ENCODE measurements at places on chromosomes 3 and 15.

DNA sequence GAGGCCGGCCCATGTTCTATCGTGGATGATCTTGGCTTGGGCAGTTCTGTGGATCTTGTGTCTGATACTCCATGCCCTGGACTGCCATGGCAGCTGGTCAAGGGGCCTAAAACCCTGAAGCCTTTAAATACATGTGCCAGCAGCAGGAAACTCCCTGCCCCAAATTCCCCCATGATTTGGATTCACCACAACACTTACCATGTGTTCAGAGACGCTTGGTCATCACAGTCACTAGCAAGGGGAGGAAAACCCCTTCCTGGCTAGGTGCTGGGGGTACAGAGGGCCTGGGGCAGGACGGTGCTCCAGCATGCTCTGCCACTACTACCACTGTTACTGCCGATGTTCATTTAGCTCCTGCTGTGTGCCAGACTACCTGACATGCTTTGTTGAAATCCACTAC lies 94.4 kb downstream of the DNAJB8 start:
- DNase-seq: no peak

GRCh38 chr3:66383998-66384745 lies 116.7 kb downstream of the LRIG1 start:
- DNase-seq: no peak

DNA sequence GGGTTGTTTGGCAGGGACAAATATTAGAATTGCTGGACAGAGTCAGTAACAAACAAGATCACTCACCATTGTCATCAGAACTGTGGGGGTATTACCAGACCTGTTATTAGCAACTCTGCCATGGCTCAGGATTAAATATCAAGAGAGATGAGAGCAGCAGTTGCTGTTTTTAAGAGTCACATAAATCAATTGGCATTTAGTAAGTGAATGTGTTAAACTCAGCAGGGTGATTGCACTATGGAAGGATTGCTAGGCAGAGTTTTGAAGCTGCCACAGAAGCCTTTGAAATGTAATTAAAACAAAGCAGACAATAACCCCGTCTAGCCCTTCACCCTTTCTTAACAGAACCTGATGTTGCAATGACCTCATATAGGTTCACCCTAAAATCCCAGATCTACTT lies 238.8 kb downstream of the GAP43 start:
- DNase-seq: no peak

DNA sequence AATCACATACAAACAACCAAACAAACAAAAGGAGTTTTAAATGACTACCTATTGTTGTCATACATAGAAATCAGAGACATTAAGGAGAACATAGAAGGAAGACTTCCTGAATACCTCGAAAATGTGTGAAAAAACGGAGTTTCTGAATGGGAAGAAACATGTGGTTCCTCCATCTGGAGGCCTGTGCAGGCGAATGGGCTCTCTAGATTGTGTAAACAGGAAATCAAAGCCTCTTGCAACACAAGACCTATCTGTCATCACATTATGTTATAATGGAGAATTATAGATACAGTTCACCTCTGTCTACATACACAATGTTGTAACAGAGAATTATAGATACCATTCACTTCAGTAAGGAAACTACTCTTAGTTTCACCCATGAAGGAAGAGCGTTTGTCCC lies 44.1 kb downstream of the RUBCN start:
- DNase-seq: no peak

- DNase-seq: no peak
Measured at GRCh38 chr3:193776626-193777358, 183.8 kb downstream of the OPA1 start.

- no peak for DNase-seq
Measured at GRCh38 chr15:43941071-43941470, 114.3 kb downstream of the WDR76 start.

DNA sequence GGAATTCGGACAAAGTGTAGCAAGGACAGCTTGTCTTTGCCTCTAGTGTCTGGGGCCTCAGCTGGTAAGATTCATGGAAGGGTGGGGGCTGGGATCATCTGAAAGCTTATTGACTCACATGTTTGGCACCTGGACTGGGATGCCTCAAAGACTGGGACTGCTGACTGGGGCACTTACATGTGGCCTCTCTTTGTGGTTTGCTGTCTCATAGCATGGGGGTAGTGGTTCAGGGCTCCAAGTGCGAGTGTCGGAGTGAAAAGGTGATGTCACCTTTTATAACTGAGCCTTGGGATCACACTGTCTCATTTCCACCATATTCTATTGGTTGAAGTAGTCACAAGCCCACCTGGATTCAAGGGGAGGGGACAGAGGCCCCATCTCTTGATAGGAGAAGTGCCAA lies 6.8 kb downstream of the MFSD1 start:
- peak; percentile 30 for DNase-seq

GRCh38 chr3:150771600-150771999 lies 8.6 kb upstream of the SIAH2 start:
- DNase-seq: no peak

DNA sequence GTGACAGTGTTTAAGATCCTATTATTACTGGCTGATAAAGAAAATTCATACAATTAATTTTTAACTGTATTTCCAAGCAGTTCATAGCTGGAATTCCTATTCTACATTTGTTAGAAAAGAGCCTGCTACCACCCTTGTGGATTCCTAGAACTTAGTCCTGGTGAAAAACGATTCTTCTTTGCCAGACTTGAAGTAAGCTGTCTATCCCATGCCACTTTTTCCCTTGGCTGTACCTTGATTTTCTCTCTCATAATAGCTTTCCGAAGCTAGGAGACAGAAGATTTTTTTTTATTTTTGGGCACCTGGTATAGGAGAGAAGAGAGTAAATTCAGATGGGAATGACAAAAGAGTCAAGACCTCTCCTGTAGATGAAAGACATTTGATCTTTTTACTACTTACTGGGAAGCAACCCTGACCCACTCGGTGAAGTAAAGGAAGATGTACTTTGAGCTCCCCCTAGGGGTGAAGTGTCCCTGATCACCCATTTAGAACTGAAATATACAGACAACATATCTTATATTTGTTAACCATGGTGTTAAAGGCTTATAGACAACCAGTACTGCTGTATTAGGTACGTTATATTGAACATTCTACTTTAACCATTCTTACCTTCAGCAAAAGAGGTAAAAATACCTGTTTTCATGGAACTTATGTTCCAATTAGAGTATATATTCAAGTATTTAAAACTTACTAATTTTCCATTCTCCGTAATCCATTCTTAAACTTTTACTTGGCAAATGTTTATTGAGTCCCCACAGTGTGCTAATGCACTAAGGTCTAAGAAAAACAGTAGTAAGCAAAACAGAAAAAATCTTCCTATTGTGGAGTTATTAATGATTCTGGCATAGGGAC lies 36.2 kb upstream of the C3orf38 start:
- peak; percentile 39 for DNase-seq

DNA sequence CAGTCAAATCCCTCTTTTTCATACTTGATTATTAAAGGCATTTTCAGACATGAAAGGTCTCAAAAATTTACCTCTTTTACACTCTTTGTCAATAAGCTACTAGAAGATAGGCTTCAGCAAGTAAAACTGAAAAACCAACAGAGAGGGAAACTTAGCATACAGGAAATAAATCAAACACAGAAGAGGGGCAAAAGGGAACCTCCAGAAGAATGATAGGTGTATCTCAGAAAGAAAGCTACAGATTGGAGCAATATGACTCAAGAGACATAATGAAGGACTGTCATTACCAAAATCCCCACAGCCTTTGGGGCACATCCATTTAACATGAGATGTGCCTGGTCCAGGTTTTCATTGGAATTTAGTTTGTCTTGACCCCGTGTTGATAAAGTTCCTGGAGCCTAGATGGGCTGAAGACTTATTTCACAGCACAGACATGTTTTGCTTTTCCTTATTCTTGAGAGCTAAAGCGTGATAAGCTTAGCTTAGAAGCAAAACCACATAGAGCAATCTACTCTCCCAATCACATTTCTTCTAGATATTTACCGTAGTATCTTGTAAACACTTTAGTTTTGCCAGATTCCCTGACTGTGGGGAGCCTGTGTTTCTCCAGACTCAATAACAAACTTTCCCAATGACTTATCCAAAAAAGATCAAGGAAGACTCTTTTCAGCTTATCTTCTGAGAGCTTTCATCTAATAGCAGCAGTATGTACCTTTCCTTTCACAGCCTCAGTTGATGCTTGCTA lies 11.7 kb downstream of the LRRFIP2 start:
- no peak for DNase-seq

DNA sequence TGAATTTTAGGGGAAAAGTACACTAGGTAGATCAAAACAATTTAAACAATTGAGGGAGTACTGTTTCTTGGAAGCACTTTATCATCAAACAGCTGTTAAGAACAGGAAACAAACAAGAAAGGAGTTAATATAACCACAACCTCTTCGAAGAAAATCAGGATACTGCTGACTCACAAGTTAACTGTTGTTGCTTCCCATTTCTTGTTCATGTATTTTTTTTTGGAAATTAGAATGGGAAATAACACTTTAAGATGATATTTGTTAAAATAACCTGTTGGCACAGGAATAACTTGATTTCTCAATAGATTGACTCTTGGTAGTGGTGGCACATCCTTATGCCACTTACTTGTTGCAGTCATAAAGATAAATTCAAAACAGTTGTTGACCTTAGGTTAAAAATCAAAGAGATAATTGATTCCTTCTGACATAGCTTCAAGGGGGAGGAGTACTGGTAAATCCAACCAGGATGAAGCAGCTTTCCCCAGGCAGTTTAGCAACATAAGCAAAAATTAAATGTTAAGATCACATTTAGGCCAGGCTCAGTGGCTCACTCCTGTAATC lies 3.3 kb downstream of the BNIP2 start:
- DNase-seq: no peak

GRCh38 chr3:95343767-95344166 lies 1280.9 kb downstream of the NSUN3 start:
- no peak for DNase-seq

DNA sequence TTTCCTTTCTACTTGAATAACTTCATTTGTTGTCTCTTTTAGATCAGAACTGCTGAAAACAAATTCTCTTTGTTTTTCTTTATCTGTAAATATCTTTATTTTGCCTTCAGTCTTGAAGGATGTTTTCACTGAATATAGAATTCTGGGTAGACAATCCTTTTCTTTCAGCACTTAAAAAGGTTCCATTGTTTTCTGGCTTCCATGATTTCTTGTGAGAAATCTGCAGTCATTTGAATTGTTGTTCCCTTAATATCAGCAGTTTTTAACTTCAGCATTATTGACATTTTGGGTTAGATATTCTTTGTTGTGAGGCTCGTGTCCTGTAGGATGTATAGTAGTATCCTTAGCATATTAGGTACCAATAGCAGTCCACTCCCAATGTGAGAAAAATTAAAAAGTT lies 65.8 kb downstream of the SV2B start:
- DNase-seq: no peak

- DNase-seq: no peak
Measured at GRCh38 chr15:44529864-44530604, 6.9 kb upstream of the EIF3J start.

DNA sequence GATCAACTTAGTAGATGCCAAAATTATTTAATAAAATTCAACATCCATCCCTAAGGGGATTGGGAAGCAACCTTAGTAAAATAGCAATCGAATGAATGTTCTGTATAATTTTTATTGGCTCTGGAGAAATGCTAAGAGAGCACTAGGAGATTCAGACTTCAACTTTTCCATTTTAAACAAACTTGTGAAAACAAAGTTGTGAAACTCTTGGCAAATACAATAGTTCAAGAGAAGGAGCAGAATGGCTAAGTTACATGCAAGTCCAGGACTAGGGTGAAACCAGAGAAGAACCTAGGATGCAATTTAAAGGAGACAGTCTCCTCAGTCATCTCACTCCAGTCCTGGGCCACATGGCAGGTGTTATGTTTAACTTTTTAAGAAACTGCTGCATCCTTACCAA lies 16.7 kb upstream of the ZNF280D start:
- no peak for DNase-seq

GRCh38 chr15:95988574-95988887 lies 342.0 kb upstream of the NR2F2 start:
- no peak for DNase-seq

GRCh38 chr3:43948013-43948412 lies 257.3 kb downstream of the ABHD5 start:
- no peak for DNase-seq

DNA sequence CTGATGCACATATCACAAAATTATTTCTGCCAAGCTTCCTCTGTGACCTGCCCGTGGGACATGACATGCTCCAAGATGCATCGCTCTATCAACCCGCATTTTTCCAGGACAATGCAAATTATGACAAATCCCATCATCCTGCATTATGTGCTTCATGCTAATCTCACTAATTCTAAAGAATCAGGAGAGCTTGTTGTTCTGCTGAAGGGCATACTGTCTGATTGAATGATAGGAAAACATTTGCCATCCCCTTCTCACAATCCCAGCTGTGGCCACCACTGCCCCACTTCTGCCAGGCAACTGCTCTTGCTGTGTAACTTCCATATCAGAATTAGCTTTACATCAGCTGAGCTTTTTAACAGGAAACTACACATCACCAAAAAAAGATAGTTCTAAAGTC lies 203.5 kb upstream of the NANOGP8 start:
- no peak for DNase-seq

DNA sequence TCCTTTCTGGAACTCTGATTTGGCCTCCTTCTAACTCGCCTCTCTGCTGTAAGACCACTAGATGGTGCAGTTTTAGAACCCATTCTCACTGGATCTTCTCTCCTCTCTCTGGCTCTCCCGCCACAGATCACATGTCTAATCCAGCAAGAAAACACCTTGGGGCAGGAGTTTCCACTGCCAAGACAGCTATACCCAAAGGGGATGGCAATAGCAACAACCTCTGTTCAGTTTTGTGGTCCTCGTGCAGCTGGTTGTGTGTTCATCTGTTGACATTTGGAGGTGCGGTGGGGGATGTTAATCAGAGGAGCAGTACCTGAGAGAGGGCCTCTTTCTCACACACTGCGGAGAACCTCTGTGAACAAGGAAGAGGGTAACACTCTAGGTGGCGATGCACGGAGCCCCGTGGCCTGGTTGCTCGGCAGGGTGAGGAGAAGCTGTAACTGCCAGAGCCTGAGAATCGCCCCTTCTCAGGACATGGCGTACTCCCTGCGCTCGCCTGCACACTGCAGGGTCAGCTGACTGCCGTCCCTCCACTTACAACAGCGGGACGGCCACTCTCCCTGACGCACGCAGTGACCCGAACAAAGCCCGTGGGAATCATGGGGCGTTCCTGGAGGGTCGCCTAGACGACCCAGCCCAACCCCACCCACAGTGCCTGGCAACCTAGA lies at the start of gene TEX55:
Gene TEX55, plus strand, starts transcription at position 666 of the 668 bp plus-strand sequence. CDS start 25 bp downstream, outside the sequence.
- peak; percentile 64 for DNase-seq

DNA sequence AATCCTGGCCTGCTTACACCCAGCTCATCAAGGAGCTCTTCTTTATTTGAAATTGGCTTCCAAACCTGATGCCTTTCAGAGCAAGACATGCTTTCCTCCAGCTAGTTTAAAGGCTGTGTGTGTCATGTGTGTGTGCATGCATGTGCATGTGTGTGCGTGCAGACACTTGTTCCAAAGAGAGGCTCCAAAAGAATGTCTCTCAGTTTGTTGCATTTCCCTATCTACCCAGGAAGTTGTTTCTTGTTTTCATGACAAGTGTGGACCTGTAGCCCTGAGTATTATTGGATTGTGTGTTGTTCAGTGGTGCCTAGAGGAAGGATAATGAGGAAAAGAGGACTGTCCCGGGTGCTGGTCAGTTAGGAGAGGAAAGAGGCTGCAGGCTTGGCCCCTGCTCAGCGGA lies 240.0 kb downstream of the THSD4 start:
- peak; percentile 55 for DNase-seq
